ENCODE measurements at places on chromosomes 2 and 18.
A peak's percentile ranks its signal among the peaks of the same experiment; 100 is the strongest.

GRCh38 chr2:86382698-86383097 is 45.3 kb upstream of the REEP1 start:
- DNase-seq: no peak

GRCh38 chr18:28175150-28175929 is 1.6 kb downstream of the CDH2 start:
- DNase-seq: no peak

DNA sequence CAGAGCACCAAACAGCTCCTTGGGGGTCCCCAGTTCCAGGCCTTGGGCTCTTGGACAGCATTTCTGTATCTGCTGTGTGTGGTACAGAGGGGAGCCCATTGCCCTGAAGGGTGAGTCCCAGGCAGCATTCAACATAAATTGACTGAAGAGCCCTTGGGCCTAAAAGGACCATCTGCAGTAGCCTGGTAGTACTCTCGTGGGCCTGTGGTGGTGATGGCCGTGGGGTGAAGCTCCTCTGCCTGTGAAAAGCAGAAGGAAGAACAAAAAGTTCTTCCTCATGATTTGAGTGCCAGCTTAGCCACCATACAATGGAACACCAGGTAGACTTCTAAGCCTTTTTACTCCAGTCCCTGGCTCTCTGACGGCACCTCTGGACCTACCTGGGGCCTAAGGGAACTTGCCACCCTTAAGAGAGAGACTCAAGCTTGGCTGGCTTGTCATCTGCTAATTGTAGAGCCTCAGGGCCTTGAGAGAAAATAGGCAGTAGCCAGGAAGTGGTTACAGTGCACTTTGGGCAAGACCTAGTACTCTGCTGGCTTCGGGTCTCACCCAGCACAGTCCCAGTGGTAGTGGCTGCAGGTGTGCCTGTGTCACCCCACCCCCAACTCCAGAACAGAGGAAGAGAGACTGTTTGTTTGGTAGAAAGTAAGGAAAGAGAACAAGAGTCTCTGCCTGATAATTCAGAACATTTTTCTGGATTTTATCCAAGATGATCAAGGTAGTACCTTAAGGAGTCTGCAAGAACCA is 84.6 kb upstream of the CERS6 start:
- no peak for DNase-seq

DNA sequence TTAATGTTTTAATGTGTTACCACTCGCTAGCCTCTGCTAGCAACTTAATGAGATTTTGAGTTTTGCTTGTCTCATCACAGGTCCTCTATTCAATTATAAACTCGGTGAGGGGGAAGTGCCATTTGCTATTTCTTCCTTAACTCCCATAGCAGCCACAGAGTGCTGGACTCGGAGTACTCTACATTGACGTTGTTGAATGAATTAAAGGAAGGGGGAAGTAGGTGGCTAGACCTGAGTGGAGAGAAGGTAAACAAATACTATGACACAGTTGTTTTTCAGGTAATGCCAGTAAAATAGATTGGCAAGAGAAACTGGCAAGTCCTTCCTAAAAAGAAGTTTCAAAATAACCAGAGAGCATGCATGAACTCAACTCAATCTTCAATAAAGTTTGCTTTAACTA is 339.3 kb downstream of the HRH4 start:
- DNase-seq: no peak

DNA sequence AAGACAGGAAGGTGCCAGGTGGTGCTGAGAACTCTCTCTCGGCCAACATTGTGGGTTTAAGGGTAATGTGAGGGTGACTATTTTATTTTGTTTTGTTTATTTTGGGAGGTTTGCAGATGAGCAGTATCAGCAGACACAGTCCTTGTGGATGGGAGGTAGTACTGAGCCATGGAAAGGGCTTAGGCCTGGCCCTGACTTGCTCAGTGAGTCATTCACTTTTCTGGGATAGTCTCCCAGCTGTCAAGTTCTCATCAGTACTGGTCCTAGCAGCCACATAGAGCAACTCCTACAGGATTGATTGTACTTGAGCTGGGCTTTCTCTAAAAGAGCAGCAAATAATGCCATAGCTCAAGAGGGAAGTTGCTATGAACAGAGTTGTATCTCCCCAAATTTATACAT is 175.2 kb downstream of the LOXHD1 start:
- no peak for DNase-seq

- DNase-seq: no peak
Measured at GRCh38 chr2:239369631-239370161, 31.1 kb downstream of the HDAC4 start.

DNA sequence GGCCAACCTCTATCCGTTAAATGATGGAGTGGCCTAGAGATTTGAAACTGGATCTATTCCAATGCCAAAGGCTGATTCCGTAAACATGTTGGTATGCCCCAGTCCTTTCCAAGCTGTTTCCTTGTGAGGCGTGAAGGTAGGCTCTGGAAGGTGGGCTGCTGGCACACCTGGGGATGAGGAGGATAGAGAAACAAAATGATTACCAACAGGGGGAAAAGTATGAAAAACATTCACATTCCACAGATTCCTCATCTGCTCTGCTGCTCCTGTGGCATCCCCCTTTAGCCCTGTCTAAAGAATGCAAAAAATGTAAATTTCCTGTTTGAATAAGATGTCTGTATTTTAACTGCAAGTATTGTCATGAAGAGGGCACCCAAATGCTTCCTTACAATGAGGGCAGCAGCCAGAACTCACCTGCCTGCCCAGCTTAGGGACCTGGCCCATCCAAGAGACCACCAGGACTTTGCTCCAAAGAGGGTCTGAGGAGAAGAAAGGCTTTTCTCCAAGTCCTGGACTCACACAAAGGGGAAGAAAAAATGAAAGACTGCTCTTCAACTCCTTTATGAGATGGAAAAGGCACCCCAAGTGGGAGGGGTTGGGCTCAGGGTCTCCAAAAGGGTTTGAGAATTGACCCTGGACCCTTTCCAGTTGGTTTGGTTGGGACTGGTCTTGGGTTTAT is 132.3 kb upstream of the PELI1 start:
- DNase-seq: no peak

DNA sequence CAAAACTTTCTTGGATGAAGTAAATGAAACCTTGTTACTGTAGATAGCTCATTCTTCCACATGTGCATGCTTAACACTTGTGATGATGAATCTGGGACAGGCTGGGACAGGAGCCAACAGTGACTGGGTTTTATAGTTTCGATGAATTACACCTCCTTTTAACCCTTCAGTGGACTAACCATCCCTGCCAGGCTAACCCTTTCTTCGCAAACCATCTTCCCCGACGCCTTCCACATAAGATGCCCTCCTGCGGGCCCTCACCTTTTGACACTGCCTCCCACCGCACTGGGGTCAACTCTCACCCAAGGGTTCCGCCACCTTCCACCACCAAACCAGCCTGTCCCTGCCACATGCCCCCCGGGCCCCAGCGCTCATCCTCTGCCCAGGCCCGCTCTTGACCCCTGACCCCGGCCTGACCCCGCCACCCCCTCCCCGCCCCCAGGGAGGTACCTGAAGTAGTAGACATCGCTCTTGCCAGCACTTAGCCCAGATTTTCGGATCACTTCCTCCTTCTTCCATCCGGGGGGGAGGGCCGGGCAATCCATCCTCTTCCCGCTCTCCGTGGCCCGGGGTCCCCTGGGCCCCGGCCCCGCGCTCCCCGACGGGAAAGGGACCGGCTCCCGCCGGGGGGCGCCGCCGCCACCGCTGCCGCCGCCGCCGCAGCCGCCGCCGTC is 764 bp downstream of the MBD2 start:
- no peak for DNase-seq

DNA sequence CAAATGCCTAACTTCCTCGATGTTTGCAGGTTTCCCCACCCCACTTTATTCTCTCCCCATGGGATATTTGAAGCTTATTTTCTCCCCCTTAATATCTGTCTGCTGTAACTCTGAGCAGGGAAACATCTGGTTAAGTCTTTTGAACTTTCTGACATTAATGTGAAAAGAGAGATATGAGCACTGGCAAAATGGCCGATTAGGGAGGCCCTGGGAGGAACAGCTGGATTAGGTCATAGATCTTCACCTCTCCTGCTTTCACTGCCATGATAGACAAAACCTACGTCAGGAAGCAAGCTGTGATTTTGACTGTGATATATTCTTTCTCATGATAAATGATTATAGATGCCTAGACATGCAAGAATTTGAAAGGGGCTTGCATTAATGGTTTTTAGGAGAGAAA is 43.6 kb downstream of the LYPD6B start:
- DNase-seq: no peak

DNA sequence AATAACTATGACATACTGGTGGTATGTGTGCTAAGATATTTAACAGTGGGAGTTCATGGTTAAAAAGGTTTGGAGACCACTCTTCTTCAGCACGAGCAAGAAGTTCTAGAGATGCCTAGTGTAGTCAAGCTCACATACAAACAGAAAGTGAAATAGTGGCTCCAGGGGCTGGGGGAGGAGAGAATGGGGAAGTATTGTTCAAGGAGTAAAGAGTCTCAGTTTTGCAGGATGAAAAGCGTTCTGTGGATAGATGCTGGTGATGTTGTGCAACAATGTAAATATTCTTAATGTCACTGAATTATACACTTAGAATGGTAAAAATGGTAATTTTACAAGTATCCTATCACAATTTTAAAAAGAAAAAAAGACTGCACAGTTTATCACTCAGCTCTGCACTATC is 29.0 kb upstream of the EPAS1 start:
- DNase-seq: no peak

- no peak for DNase-seq
Measured at GRCh38 chr2:134379293-134379692, 125.4 kb downstream of the MGAT5 start.

GRCh38 chr2:168694866-168695265 is 107.6 kb upstream of the NOSTRIN start:
- DNase-seq: no peak

GRCh38 chr2:82823892-82824291 is 1635.2 kb downstream of the SUCLG1 start:
- DNase-seq: no peak

DNA sequence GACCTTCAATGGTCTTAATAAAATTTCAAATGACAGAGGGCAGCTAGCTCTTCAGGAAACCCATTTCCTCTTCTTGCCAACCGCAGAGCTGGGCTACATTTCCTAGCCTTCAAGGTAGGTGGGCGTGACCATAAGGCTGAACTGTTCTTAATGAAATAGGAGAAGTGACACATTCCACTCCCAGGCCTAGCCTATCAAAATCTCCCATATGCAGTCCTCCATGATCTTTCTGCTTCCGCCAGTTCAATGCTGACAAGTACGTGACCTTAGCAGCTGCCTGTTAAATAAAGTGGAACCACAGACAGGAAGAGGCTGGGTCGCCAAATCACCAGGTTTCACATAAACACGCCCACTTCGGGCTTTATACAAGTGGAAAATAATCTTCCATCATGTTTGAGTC is 13.2 kb downstream of the SERPINE2 start:
- no peak for DNase-seq

DNA sequence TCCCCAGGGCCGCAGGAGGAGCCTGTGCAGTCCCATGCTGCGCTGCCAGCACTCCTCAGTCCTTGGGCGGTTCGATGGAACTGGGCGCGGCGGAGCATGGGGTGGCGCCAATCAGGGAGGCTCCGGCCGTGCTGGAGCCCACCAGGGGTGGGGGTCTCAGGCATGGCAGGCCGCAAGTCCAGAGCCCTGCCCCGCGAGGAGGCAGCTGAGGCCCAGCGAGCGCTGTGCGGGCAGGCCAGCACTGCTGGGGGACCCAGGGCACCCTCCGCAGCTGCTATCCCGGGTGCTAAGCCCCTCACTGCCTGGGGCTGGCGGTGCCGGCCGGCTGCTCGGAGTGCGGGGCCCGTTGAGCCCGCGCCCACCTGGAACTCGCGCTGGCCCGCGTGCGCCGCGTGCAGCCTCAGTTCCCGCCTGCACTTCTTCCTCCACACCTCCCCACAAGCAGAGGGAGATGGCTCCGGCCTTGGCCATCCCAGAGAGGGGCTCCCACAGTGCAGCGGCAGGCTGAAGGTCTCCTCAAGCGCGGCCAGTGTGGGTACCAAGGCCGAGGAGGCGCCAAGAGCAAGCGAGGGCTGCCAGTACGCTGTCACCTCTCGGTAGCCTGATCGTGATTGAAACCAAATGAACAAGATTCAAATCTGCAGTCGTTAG is 22.8 kb upstream of the GALM start:
- no peak for DNase-seq

- peak; percentile 18 for DNase-seq
Measured at GRCh38 chr18:26307161-26307773, 81.0 kb downstream of the TAF4B start.

DNA sequence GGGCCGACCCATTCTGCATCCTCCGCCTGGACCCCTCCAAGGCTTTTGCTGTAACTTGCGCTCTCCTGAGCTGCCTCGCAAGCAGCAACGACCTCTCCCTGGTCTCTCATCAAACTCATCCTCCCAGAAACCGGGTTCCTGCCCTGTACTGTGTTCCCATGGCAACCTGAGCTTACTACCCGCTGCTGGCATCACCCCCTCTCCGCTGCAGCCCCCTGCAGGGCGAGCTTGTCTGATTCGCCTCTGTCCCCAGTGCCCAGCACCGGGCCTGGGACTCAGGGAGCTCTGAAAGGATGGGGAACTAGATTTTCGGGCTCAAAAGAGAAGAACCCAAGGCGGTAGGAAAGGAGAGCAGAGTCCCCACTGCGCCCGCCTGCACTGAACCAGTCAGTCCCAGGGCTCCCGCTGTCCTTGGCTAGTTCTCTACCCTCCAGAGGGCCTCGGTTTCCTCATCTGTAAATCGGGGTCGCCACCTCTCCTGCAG is 463 bp downstream of the HS1BP3 start:
- DNase-seq: peak; percentile 53

- no peak for DNase-seq
Measured at GRCh38 chr2:14015113-14015630, 617.3 kb upstream of the LRATD1 start.

DNA sequence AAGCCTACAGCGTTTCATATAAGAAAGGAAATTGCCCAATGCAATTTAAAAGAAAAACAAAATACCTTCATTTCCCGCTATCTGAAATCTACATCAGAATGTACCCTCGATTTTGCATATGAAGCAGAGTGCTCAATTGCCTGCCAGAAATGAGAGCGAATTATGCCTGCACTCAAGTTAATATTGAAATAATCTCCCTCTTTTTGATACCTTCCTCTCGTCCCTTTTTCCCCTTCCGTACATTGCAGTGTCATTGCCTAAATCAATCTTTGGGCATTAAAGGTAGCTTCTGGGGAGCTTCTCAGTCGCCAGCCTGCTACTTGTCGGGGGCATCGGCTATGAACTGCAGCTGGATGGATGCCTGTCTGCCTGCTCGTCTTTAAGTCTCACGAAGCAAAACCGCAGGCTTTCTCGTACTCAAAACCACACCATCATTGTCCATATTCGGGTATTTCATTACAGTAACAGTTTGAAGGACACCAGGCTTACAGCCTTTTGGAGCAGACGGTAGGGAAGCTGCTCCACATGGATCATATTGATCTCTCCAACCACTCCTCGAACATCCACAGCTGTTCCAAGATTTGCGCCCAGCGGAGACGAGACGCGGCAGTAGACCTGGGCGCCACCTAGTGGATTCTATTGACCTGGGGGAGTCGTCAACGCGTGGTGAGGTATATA is 64.0 kb upstream of the HNRNPA3 start:
- no peak for DNase-seq

All from D721Med (cell line).